RKO (cell line): ENCODE measurements at places on chromosomes 13 and 19.

- no peak for DNase-seq
Measured at GRCh38 chr19:37874784-37875183, 31.6 kb downstream of the WDR87 start.

DNA sequence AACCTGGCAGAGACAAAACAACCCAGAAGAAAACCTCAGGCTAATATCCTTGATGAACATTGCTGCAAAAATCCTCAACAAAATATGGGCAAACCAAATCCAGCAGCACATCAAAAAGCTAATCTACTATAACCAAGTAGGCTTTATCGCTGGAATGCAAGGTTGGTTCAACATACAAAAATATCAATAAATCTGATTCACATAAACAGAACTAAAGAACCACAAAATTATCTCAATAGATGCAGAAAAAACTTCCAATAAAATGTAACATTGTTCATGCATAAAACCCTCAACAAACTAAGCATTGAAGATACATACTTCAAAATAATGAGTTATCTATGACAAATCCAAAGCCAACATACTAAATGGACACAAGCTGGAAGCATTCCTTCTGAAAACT lies 8.8 kb downstream of the ZNF724 start:
- no peak for DNase-seq

GRCh38 chr19:29376855-29377354 lies 148.9 kb upstream of the VSTM2B start:
- DNase-seq = no peak

GRCh38 chr13:25652764-25653163 lies 281.0 kb downstream of the ATP8A2 start:
- DNase-seq = no peak

- DNase-seq = no peak
Measured at GRCh38 chr13:19305434-19305833, 123.8 kb upstream of the TUBA3C start.

GRCh38 chr13:39306639-39307589 lies 268.7 kb downstream of the NHLRC3 start:
- no peak for DNase-seq

DNA sequence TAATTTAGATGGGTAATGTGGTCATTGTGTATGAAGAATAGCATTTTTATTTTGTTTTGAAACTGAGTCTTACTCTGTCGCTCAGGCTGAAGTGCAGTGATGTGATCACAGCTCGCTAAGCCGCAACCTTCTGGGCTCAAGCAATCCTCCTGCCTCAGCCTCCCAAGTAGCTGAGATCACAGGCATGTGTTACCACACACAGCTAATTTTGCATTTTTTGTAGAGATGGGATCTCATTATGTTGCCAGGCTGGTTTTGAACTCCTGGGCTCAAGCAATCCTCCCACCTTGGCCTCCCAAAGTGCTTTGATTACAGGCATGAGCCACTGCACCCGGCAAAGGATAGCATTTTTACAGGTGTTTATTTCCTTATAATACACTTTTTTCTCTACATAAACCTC lies 36.6 kb downstream of the SERTM1 start:
- DNase-seq = no peak

DNA sequence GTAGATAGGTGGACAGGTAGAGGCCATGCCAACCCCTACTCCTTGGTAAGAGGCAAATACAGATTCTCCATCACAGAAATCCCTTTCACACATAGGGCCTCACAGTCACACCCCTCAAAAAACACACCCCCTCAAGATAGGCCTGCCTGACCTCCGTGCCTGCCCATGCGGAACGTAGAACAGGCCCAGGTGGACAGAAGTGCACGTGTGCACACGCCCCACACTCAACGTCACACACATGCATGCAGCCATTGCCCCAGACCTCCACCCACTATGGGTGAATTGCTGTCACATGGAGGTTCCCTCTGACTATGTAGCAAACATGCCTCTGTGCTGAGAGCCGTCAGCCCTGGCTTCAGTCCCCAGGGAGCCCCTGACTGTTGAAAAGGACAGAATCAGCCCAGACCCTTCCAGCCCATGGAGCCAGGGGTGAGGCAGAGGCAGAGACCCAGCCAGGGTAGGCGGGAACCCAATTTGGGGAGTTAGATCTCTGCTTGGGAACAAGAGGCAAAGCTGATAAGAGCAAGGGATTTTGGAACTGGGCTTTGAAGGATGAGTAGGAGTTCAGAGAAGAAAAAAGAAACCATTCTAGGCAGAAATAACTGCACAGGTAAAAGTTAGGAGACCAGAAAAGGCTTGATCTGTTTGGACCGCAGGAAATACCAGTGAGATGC lies 3.1 kb downstream of the ANKRD24 start:
- no peak for DNase-seq

DNA sequence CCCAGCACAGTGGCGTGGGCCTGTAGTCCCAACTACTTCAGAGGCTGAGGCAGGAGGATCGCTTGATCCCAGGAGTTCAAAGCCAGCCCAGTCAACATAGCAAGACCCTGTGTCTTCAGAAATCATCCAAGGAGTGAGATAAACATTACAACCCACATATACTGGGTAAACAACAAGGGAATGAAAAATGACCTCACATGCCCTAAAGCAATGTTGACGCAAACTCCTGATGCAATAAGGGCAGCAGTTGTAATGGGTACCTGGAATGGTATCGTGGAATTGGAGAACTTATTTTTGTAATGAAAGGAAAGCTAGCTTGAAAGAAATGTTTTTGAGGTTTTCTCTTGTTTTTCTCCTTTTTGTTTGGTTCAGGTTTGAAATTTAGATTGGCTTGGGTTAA lies 24.5 kb upstream of the LGALS16 start:
- no peak for DNase-seq

DNA sequence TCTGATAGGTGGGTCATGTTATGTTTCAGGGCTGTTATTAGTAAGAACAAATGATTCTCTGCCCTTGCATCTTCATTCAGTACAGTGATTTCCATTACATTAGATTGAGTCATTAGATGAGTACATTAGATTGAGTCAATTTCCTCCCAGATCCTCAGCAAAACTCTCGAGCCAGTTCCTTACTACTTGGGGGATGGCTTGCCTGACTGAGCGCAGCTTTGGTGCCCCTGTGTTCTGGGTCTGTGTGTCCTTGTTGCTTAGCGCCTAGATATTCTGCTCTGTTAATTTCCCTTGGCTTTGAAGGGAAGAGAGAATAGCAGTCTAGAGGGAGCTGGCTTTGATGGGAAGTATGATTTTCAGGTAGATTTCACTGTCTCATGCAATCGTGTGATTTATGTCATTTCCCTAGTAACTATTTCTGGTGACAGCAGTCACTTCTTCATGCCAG lies 19.1 kb upstream of the SCEL start:
- peak; percentile 90 for DNase-seq

GRCh38 chr19:14536926-14537692 lies 7.7 kb downstream of the TECR start:
- no peak for DNase-seq

GRCh38 chr19:40221858-40222619 lies 3.9 kb upstream of the TTC9B start:
- peak; percentile 91 for DNase-seq

- no peak for DNase-seq
Measured at GRCh38 chr13:62747152-62747551, 1331.5 kb upstream of the PCDH20 start.

- DNase-seq = no peak
Measured at GRCh38 chr19:49639401-49640112, 386 bp downstream of the RRAS start.

DNA sequence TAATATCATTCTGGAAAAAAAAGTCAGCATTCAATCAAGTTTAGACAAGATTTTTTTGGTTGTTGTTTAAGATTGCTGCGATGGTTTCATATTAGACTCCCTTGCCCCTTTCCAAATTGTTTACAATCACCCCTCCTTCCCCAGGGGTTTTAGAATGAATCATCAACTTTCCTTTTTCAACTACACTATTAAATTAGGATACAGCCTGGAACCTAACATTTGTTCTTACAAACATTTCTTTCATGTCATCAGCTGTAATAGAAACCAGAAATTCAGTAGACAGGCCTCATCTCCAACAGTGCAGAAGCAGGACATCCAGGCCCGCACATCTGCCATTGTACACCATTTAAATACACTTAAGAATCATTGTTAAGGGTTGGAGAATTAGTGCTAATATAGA lies 44.4 kb upstream of the WDFY2 start:
- DNase-seq = no peak

- DNase-seq = no peak
Measured at GRCh38 chr19:18685597-18686190, 2.2 kb downstream of the CRTC1 start.

DNA sequence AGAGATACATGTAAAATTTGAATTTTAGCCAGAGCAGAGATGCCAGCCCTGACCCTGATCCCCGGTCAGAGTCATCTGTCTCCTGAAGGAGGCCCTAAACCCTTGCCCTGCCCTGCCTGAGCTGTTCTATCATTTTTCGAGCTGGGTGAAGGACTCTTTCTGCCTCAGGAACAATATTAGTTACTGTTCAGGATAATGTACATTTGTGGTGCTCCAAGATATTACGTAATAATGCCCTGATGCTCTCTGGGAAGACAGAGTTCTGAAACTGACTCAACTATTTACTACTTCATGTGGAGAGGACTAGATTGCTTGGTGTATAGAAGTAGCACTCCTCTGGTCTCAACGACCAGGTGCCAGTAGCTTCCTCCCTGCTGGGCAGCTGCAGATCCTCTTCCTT lies 37.9 kb upstream of the UBL3 start:
- no peak for DNase-seq

DNA sequence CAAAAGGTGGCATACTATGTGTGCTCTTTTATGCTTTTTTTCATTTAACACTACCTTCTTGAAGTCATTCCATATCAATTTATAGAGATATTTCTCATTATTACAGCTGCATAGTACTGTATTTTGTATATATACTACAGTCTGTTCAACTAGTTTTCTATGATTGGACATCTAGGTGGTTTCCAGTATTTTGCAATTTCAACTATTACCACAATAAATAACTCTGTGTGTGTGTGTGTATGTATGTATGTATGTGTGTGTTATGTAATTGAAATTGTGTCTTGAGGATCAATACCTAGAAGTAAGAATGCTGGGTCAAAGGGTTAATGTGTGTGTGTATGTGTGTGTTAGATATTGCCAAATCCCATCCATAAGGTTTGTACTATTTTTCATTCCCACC lies 7.0 kb downstream of the LPAR6 start:
- no peak for DNase-seq

GRCh38 chr13:30727491-30728355 lies 7.6 kb upstream of the ALOX5AP start:
- no peak for DNase-seq

DNA sequence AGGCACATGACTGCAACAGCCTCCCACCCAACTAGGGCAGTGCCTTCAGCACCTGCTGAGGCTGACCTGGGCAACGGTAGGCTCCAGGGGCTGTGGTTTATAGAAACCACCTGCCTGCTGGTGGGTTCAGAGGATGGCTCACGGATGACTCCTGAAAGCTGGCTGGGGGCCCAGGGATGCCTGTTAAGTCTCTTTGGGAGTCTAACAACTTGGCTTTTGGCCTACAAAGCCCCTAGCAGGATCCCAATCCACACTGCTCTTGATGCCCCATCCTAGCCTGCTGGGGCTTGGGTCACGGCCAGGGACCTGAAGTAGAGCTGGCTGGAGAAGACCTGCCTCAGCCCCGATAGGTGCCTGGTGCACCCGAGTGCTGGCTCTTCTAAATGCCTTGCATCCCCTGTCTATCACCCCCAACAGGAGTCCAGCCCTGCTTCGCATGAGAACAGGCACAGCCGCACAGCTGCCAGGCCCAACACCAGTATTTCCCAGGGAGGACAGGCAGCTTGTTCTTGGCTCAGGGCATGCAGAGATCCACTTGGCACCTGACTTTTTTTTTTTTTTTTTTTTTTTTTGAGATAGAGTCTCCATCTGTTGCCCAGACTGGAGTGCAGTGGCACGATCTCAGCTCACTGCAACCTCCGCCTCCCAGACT lies 9.1 kb upstream of the EPHX3 start:
- DNase-seq = no peak

GRCh38 chr13:52899206-52899605 lies 50.8 kb upstream of the PCDH8 start:
- no peak for DNase-seq

GRCh38 chr19:50489461-50490011 lies 12.9 kb upstream of the GARIN5A start:
- DNase-seq = no peak

GRCh38 chr19:34713262-34713637 lies 20.8 kb upstream of the ZNF181 start:
- no peak for DNase-seq

DNA sequence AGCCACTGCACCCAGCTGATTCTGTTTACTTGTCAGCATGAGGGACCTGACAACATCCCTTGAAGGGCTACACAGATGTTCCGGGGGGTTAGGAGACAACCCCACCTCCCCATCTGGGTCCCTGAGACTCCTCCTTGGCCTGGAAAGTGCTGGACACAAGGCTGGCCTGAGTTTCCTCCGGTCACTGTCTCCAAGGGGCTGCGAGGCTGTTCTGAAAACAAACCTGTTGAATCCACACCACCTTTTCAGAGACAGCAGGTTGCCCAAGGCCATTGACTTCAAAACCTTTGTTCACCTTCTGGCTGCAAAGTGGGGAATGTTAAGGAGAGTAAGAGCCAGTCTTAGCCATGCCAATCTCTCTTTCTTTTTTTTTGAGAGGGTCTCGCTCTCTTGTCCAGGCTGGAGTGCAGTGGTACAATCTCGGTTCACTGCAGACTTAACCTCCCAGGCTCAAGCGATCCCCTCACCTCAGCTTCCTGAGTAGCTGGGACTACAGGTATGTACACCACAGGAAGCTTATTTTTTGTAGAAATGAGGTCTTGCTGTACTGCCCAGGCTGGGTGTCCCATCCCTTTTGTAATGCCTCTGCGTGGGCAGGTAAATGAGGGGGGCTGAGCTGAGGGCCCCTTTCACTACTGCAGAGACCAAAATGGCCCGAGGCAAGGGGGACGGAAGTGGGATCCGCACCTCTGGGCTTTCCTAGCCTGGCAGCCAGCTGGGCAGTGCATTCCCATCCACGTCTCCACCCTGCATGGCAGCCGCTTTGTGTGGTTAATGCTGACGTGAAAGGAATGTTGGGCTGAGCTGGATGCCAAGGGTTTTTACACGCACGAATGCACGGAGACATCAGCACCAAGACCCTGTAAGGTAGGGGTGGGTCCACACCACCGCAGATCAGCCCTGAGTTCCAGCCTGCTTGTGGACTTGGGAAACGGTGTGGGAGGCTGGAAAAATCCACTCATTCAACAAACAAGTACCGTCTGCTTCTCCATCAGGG lies 1.9 kb upstream of the ZNF628 start:
- no peak for DNase-seq

DNA sequence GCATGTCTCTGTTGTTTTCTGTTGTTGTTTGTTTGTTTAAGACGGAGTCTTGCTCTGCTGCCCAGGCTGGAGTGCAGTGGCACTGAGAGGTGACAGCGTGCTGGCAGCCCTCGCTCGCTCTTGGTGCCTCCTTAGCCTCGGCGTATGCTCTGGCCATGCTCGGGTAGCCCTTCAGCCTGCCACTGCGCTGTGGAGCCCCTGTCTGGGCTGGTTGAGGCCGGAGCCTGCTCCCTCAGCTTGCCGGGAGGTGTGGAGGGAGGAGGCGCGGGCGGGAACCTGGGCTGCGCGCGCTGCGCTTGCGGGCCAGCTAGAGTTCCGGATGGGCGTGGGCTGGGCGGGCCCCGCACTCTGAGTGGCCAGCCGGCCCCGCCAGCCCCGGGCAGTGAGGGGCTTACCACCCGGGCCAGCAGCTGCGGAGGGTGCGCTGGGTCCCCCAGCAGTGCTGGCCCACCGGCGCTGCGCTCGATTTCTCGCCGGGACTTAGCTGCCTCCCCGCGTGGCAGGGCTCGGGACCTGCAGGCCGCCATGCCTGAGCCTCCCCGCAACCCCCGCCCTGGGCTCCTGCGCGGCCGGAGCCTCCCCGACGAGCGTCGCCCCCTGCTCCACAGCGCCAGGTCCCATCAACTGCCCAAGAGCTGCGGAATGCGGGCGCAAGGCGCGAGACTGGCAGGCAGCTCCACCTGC lies 6.6 kb upstream of the ZNF329 start:
- no peak for DNase-seq
